ENCODE measurements at places on chromosomes 5 and 9. TPM values are rescaled to one million over a fixed set of nuclear protein-coding genes. Genes with fewer than 3 reads are reported as not detected.

DNA sequence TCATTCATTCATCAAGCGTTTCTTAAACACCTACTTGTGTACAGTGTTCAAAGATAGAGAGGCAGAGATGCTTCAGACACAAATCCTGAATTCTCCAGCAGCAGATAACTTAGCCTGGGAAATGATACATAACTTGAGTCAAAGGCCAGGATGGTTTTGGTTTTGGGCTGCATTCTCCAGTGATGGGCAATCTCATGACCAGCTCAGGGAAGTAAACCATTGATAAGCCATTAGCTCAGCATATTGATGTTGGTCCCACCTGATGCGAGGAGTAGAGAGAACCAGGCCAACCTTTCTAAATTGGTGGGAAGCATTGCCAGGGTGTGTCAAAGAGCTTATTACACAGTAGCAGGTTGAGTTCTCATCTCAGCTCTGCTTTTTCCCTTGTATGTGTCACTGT lies 53.0 kb downstream of the SH3RF2 start:
- no peak overlapping the region for H3K4me3 ChIP-seq
- no peak overlapping the region for H3K27ac ChIP-seq
- no peak for DNase-seq
- no peaks in the 10 kb centered on the region for H3K27me3 ChIP-seq

DNA sequence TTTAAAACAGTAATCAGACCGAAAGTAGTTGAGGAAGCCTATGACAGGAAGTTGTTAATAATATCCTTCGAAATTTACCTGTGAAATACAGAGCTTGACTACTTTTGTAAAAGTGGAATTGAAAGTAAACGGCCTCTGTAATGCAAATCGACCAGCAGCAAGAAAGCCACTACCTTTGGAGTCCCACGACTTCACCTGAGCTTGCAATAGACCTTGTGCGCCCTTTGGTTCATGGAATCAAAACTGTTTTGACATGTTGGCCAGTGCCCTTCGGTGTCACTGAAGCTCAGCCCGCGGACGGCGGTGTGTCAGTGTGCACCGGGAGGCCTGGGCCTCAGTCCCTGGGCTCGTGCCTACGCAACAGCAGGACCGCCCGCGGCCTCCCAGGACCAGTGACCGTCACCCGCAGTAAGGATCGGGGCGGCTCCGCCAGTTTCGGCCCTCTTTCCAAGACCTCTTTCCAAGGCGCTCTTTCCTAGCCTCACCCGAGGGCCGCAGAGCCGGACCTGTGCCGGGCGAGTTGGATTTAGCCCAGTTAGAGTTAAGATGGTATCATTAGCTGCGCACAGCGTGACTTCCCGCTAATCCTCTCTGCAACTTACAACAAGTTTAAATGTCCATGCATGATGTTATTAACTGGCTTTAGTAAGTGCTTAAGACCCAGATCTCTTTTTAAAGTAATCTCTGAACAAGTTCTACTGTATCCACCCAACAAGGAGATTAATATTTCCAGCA lies 223.3 kb downstream of the MEF2C start:
- H3K27me3 ChIP-seq, result peaks cover 3% of the 10 kb centered on the region
- H3K27ac ChIP-seq, result no peak overlapping the region

DNA sequence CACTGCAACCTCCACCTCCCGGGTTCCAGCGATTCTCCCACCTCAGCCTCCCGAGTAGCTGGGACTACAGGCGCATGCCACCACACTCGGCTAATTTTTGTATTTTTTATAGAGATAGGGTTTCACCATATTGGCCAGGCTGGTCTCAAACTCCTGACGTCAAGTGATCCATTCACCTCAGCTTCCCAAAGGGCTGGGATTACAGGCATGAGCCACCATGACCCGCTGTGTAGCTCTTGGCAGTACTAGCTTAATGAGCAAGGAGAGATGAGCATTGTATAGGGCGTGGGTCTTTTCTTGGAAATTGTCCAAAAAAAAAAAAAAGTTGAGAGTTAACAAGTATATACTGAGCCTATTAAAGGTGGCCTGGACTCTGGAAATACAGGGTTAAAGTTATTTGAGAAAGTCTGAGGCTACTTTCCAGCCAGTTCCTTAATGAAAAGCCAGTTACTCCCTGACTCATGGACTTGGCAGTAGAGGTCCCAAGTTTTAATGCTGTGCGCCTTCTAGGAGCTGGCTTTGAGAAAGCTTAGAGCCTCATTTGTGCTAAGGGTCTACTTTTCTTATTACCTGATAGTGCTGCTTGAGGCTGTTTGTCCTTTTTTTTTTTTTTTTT lies 4.2 kb upstream of the FGF18 start:
- H3K27ac ChIP-seq, result no peak overlapping the region
- H3K4me1 ChIP-seq, result peaks cover 2% of the 10 kb centered on the region
- no peak overlapping the region for H3K4me3 ChIP-seq
- H3K27me3 ChIP-seq, result no peaks in the 10 kb centered on the region

DNA sequence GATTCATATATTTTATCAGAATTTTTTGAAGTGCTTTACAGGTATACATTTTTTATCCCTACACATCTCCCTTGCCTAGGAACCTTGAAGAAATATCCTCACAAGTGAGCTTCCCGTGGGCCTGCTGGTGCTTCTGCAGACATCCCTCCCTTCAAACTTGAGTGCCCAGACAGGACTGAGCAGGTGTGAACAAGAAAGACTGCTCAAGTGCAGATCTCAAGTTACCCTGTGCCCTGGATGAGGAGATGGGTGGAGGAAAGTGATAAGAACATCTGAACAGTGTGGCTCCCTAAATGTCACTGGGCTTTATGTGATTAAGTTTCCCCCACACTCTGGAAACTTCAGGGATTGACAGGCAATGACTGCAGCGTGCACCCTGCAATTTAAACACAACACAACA lies 209.8 kb downstream of the TLE1 start:
- no peak overlapping the region for H3K4me3 ChIP-seq
- no peaks in the 10 kb centered on the region for H3K4me1 ChIP-seq
- no peaks in the 10 kb centered on the region for H3K36me3 ChIP-seq
- DNase-seq, result no peak
- no peak overlapping the region for H3K27ac ChIP-seq

DNA sequence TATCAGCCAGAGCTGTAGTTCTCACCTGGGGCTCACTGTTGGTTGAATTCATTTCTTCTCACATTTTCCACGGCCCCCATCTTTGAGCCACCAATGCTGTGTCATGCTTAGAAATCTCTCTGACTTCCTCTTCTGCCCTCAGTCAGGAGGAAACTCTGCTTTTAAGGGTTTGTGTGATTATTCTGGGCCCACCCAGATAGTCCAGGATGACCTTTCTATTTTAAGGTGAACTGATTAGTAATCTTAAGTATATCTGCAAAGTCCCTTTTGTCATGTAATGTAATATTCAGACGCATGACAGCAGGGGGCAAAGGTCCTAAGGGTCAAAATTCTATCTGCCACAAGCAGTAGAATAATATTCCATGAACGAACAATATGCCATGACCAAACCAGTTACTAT lies 88.4 kb downstream of the AK8 start:
- no peaks in the 10 kb centered on the region for H3K27me3 ChIP-seq
- H3K4me3 ChIP-seq, result no peak overlapping the region
- no peak for DNase-seq

- no peak for DNase-seq
- H3K27ac ChIP-seq, result no peak overlapping the region
- no peaks in the 10 kb centered on the region for H3K36me3 ChIP-seq
- no peaks in the 10 kb centered on the region for H3K4me1 ChIP-seq
- H3K27me3 ChIP-seq, result no peaks in the 10 kb centered on the region
Measured at GRCh38 chr5:180286-180918, 10.9 kb upstream of the LRRC14B start.

DNA sequence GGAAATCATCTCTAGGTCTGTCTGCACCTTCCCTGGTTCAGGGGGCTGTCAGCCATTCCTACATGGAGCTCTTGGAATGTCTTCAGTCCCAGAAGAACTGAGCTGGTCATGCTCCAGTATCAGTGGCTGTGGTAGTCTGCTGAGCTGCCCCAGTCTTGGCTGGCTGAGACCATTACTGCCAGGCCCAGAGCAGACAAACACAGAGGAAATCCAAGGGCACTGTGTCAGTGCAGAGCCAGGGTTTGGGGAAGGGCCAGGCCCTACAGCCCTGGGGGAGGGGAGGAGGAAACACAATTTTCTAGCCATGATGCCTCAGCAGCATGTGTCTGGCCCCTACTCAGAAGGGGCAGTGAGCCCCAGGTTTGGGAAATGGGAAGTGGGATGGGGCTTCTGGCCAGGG lies 58.4 kb downstream of the ARHGEF37 start:
- no peak for DNase-seq
- H3K27me3 ChIP-seq, result no peaks in the 10 kb centered on the region
- H3K4me3 ChIP-seq, result no peak overlapping the region
- no peak overlapping the region for H3K27ac ChIP-seq
- H3K36me3 ChIP-seq, result no peaks in the 10 kb centered on the region

DNA sequence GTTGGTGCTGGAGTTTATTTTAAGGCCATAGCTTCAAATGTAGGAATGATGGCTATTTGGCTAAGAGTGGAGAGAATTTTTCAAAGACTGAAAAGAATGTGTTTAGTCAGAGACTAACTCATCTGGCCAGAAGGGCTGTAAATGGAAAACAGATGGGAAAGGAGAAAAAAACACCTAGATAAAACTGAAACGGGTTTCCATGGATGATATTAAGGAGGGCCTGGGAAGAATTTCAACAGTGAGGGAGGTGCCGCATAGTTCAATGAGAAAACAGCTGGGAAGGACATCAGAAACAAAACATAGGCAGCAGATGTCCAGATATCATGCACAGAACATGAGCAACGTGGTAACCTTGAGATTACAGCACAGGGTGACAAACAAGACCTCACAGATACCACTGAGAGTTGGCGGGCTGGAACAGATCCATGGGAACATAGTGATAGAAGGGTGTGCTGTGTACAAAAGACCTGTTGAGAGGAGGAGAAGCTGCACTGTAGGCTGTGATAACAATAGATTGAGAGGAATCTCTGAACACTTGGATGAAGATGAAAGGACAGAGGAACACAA lies 31.2 kb upstream of the RAD23B start:
- peak overlapping the region; percentile 50 for H3K27ac ChIP-seq
- no peaks in the 10 kb centered on the region for H3K27me3 ChIP-seq
- no peaks in the 10 kb centered on the region for H3K4me1 ChIP-seq
- no peak for DNase-seq
- H3K36me3 ChIP-seq, result no peaks in the 10 kb centered on the region

DNA sequence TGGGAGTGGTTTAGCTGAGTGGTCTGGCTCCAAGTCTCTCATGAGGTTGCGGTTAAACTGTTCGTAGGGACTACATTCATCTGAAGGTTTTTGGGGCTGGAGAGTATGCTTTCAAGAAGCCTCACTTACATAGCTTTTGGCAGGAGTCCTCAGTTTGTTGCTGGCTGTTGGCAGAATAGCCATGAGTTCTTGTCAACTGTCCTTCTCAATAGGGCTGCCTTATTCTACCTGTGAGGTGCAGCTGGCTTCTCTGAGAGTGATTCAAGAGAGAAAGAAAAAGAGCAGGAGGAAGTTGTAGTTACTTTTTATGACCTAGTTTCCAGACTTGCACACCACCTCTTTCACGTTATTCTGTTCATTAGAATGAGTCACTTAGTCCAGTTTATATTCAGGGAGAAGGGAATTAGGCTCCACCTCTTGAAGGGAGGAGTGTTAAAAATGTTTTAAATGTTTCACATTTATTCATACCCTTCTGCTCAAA lies 33.2 kb downstream of the YTHDC2 start:
- no peaks in the 10 kb centered on the region for H3K4me1 ChIP-seq
- no peaks in the 10 kb centered on the region for H3K36me3 ChIP-seq
- H3K27me3 ChIP-seq, result no peaks in the 10 kb centered on the region
- DNase-seq, result no peak
- no peak overlapping the region for H3K4me3 ChIP-seq

GRCh38 chr9:104817437-104817836 lies 53.5 kb downstream of the NIPSNAP3B start:
- no peak overlapping the region for H3K4me3 ChIP-seq
- H3K27ac ChIP-seq, result no peak overlapping the region
- no peaks in the 10 kb centered on the region for H3K27me3 ChIP-seq
- H3K36me3 ChIP-seq, result peaks cover 36% of the 10 kb centered on the region
- H3K4me1 ChIP-seq, result no peaks in the 10 kb centered on the region

GRCh38 chr5:174693697-174694385 lies 30.5 kb upstream of the MSX2 start:
- peak; percentile 48 for DNase-seq
- H3K27ac ChIP-seq, result no peak overlapping the region
- H3K36me3 ChIP-seq, result no peaks in the 10 kb centered on the region
- no peak overlapping the region for H3K4me3 ChIP-seq
- peaks cover 24% of the 10 kb centered on the region for H3K27me3 ChIP-seq
- no peaks in the 10 kb centered on the region for H3K4me1 ChIP-seq

GRCh38 chr5:1777281-1778137 lies 22.1 kb downstream of the MRPL36 start:
- no peaks in the 10 kb centered on the region for H3K4me1 ChIP-seq
- H3K4me3 ChIP-seq, result no peak overlapping the region
- no peaks in the 10 kb centered on the region for H3K36me3 ChIP-seq
- no peak overlapping the region for H3K27ac ChIP-seq

DNA sequence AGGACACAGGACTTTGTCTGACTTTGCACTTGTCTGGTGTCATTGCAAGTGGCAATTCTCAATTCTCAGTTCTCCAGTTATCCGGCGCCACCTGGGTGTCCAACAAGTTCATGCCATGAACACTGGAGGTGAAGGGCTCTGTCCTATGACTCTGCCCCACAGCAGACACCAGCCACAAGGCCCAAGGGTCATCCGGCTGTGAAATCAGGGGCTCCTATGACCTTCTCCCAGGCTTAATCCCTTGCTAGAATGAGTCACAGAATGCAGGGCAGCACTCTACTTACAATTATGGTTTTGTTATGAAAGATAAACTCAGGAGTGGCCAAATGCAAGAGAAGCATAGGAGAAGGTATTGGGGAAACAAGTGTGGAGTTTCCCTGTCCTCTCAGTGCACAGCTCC lies 392.0 kb downstream of the GADD45G start:
- H3K36me3 ChIP-seq, result no peaks in the 10 kb centered on the region
- peaks cover 24% of the 10 kb centered on the region for H3K4me1 ChIP-seq
- no peak overlapping the region for H3K4me3 ChIP-seq
- no peaks in the 10 kb centered on the region for H3K27me3 ChIP-seq

DNA sequence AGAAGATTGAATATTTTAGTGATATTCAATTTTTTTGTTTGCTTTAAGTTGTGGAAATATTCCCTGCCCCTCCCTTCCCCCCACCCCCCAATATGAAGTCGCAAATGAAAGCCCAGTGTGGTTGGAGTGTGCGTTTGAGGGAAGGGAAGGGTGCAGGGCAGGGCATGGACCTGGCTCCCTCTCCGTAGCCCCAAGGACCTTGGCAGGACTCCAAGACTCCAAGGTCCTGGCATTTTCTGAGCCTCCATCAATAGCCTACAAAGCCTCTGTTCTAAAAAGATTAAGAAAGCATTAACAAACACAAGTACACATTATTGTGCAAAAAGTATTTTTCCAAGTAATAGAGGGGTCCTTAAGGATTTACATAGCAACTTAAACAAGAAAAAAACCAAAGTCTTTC lies 38.8 kb upstream of the PTPN3 start:
- H3K4me1 ChIP-seq, result no peaks in the 10 kb centered on the region
- H3K36me3 ChIP-seq, result no peaks in the 10 kb centered on the region
- H3K27me3 ChIP-seq, result no peaks in the 10 kb centered on the region
- peak overlapping the region; percentile 23 for H3K27ac ChIP-seq
- H3K4me3 ChIP-seq, result no peak overlapping the region

- no peaks in the 10 kb centered on the region for H3K27me3 ChIP-seq
- H3K4me3 ChIP-seq, result no peak overlapping the region
- no peak for DNase-seq
- H3K4me1 ChIP-seq, result peaks cover 2% of the 10 kb centered on the region
Measured at GRCh38 chr9:96515621-96516470, 65.9 kb downstream of the HABP4 start.

GRCh38 chr5:143222287-143223231 lies 180.9 kb downstream of the NR3C1 start:
- H3K27ac ChIP-seq, result no peak overlapping the region
- H3K27me3 ChIP-seq, result no peaks in the 10 kb centered on the region

Gene RNF183
- not detected for total RNA-seq
